ENCODE measurements at places on chromosomes 1 and 21. TPM values are rescaled to one million over a fixed set of nuclear protein-coding genes. Genes with fewer than 3 reads are reported as not detected.

TMEM9 gene
- polyA plus RNA-seq: 52.0 TPM

PGLYRP4 gene
- polyA plus RNA-seq: not detected

TBX19 gene
- polyA plus RNA-seq: 1.3 TPM

INAVA gene
- polyA plus RNA-seq: 2.0 TPM

GNB1 gene
- 157 TPM for polyA plus RNA-seq

FAM229A gene
- 7.0 TPM for polyA plus RNA-seq

SH3GLB1 gene
- polyA plus RNA-seq: 171 TPM

STPG1 gene
- polyA plus RNA-seq: 1.8 TPM

AMY1B gene
- not detected for polyA plus RNA-seq

NGF gene
- polyA plus RNA-seq: 1.9 TPM

PADI4 gene
- 0.96 TPM for polyA plus RNA-seq

OPTC gene
- polyA plus RNA-seq: not detected

HAO2 gene
- polyA plus RNA-seq: 0.14 TPM

TEDDM1 gene
- 0.11 TPM for polyA plus RNA-seq

RAB29 gene
- 3.7 TPM for polyA plus RNA-seq

TNNI3K gene
- polyA plus RNA-seq: 1.8 TPM

SYPL2 gene
- 304 TPM for polyA plus RNA-seq

ITSN1 gene
- 32.7 TPM for polyA plus RNA-seq

TACSTD2 gene
- polyA plus RNA-seq: 0.14 TPM

IFI44 gene
- polyA plus RNA-seq: 6.5 TPM

BCAN gene
- 1.2 TPM for polyA plus RNA-seq

All from forelimb muscle (tissue), 1 donor.